ENCODE measurements at places on chromosomes 7 and 10.

DNA sequence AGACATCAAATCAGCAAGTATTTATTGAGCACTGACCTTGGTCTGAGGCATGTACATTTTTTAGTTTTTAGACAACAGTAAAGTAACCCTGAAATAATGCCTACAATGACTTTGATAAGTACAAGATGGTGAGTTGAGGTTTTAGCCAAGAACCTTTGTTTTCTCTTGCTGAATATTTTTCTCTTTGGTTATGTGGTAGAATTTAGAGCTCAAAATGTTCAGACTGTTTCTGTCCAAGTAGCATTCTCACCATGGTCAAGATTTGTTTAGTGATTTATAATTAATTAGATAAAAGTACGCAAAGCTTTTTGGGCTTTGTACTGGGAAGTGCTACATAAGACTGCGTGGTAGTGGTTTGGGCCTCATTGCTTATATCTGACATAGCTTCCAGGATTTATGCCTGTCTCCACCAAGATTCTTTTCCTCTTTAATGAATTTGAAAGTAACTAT is 102.4 kb downstream of the KAT6B start:
- no peak for DNase-seq

DNA sequence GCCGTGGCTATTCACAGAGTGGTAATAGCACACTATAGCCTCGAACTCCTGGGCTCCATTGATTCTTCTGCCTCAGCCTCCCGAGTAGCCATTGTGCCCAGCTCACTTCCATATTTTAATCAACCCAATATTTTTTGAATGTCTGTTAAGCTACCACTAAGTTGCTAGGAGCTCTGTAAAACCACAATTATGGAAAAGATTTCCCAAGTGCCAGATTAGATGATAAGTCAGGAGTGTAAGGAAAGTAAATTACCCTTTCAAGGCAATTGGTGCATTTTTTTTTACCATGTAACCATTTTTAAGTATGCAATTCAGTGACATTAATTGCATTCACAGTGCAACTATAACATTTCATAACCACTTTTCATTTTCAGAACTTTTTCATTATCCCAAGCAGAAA is 87.5 kb upstream of the GATAD1 start:
- DNase-seq, result no peak

GRCh38 chr7:134679006-134679405 is 32.4 kb downstream of the BPGM start:
- no peak for DNase-seq

DNA sequence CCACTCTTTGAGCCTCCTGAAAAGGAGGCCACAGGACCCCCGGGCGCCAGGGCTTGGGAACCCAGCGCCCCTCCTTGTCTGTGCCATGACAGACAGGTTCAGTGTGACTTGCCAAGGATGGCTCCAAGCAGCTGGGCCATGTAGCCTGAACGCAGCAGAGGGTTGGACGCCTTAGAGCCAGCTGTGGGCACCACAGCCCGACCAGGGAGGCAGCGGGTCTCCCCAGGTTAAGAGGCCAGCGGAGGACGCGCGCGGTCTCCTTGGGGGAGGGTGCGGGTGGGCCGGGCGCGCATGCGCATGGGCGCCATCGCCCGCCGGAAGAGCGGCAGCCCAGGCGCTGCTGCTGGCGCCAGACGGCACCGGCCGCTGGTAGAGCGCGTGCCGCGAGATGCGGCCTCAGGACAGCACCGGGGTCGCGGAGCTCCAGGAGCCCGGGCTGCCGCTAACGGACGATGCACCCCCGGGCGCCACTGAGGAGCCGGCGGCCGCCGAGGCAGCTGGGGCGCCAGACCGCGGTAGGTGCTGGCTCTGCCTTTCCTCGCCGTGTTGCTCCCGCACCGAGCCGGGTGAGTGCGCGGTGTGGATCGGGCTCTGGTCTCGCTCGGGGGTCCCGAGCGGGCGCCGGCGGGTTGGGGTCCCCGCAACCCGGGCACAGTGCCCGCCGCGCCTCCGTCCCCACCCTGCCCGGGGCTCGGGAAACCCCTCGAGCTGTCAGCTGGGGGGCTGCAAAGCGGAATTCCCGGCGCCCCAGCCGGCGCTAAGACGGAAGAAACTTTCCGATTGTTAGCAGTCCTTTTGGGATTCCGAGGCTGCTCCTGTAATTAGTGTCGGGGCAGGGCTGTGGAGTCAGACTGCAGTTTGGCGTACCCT is at the start of gene SLC35G1:
TSS of gene SLC35G1 (plus strand) at position 333 of the 870 bp plus-strand sequence. CDS start at position 389, 56 bp downstream.
- DNase-seq, result peak; percentile 62

DNA sequence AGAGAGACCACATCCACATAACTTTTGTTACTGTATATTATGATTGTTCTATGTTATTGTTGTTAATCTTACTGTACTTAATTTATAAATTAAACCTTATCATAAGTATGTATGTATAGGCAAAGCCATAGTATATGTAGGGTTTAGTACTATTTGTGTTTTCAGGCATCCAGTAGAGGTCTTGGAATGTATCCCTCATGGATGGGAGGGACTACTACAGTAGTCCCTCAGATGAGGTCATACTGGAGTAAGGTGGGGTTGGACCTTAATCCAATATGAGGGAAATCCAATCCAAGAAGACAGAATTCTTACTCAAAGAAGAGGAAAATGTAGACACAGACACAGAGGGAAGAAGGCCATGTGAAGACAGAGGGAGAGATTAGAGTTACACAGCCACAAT is 34.1 kb upstream of the MALRD1 start:
- DNase-seq, result no peak

All from NCI-H1092 treated with DMSO at 0.1 percent for 48 hours (cell line).